ENCODE measurements at places on chromosomes 16 and 17.

GRCh38 chr17:29671661-29672060, 48.9 kb upstream of the CORO6 start:
- no peak for DNase-seq

DNA sequence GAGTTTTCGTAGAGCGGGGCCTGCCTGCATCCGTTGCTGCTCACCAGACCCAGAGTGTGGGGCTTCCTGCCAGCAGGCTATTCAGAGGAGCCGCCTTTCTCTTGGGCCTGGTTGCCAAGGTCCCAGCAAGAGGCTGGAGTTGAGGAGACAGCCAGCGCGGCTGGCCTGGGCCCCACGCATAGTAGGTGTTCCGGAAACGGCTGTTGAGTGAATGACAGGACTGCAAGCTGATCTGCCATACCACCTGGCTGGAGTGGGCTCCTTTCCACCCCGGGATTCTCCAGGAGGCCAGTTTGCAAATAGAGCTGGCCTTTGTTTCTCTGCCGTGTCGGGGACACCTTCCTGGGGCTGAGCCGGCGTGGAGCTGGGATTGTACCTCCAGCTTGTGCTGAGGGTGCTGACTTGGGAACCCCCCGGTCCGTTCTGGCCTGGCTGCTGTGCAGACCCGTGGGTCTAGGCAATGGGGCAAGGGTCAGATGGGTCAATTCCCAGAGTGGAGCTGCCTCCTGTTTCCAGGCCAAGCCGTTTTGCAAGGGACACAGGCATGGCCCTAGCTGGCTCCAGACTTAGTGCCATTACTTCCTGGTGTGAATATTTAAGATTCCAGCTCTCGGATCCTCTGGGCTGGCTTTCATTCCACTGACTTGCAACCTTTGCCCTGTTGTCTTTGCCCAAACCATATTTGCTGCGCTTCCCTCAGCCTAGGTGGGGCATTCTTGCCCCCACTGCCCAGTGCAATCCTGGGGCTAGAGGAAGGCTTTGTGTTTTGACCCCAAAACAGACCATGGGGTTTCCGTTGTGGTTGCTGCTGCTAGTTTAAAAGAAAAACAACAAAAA, 68.8 kb downstream of the CMIP start:
- no peak for DNase-seq

DNA sequence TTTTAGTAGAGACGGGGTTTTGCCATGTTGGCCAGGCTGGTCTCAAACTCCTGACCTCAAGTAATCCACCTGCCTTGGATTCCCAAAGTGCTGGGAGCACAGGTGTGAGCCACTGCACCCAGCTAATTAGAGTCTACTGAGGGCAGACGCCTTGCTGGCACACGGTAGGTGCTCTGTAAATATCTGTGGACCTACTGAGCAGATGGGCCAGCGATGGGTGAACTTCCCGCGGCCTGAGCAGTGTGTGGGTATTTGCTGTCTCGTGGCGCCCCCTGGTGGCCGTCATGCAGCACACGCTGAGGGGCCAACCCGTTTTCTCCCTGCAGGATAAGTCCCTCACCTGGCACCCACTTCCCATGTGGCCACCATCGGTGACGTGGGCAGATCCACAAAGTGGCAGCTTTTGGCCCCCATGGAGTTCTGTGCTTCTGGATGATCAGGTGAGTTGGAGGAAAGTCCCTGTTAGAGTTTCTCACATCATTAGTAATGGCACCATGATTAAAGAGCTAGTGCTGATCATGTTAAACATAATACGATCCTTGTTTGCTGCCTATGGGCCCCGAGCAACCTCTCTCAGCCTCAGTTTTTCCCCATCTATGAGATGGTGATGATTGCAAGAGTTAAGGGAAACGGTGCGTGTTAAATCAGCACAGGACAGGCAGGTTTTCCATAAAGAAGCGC, 40.7 kb downstream of the ZDHHC7 start:
- peak; percentile 58 for DNase-seq

DNA sequence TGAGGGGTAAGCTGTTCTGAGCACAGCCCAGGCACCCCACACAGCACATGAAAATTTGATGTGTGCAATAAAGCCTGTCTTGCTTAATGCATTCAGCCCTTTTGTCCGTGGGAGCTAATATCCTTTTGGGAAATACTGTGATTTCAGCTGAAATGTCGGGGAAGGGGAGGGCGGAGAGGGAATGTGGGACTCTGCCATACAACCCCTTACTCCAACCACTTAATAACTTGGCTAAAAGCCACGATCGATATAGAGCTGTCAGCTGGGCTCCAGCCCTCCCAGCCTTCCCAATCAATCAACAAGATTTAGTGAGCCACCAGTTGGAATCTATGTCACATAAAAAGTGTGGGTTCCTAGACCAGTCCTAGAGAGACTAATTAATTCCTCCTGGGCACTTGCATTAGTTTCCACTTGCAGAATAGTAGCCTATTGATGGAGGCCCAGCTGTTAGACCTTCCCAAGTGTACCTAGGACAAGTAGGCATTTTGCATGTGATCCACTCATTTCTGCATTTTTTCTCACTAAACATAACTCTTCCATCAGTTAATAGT, 82.7 kb upstream of the PIRT start:
- no peak for DNase-seq

DNA sequence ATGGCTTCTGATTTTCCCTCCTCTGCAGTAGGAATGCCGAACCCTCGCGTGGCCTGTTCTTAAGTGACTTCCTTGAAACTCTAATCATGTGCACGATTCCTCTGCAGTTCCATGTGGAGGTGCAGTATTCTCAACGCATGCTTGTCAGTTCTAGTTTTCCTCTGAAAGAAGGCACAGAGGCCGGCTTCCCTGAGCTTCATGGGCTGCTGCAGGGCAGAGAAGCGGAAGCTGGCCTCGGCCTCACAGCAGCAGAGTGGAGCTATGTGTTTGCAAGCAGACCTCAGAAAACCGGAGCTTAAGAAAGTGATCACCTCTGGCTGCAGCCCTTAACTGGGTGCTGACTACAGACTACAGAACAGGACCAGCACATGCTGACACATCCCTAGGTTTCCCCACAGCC, 500.7 kb downstream of the GRIN2A start:
- no peak for DNase-seq

GRCh38 chr16:47523342-47524006, 62.3 kb downstream of the PHKB start:
- no peak for DNase-seq

- DNase-seq: no peak
Measured at GRCh38 chr17:78957128-78957527, 22.6 kb downstream of the LGALS3BP start.

GRCh38 chr17:80426671-80427326, 11.8 kb downstream of the ENDOV start:
- DNase-seq: peak; percentile 77

DNA sequence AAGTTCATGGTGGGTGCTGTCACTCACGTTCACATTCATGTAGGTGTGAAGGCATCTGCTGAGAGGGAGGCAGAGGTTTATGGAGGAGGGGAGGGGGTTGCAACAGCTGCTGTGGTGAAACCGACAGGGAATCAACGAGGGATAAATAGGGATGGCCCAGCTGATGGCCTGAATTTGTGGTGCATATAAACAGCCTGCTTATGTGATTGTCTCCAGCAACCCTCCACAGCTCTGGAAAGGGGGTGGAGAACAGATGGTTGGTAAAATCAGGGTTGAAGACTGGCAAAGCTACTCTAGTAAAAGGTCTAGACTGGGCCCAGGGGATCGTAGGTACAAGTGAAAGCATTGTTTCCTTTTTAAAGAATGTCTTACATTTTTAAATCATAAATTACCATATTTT, 53.7 kb downstream of the IQCK start:
- no peak for DNase-seq

GRCh38 chr17:21005367-21005766, 37.4 kb downstream of the USP22 start:
- DNase-seq: no peak

- DNase-seq: no peak
Measured at GRCh38 chr16:69520413-69520799, 45.4 kb upstream of the NFAT5 start.

- no peak for DNase-seq
Measured at GRCh38 chr17:44898768-44899073, 524 bp downstream of the EFTUD2 start.

- DNase-seq: no peak
Measured at GRCh38 chr17:68871447-68871846, 83.7 kb downstream of the ABCA8 start.

GRCh38 chr16:88934066-88934667, 42.8 kb downstream of the CBFA2T3 start:
- no peak for DNase-seq

DNA sequence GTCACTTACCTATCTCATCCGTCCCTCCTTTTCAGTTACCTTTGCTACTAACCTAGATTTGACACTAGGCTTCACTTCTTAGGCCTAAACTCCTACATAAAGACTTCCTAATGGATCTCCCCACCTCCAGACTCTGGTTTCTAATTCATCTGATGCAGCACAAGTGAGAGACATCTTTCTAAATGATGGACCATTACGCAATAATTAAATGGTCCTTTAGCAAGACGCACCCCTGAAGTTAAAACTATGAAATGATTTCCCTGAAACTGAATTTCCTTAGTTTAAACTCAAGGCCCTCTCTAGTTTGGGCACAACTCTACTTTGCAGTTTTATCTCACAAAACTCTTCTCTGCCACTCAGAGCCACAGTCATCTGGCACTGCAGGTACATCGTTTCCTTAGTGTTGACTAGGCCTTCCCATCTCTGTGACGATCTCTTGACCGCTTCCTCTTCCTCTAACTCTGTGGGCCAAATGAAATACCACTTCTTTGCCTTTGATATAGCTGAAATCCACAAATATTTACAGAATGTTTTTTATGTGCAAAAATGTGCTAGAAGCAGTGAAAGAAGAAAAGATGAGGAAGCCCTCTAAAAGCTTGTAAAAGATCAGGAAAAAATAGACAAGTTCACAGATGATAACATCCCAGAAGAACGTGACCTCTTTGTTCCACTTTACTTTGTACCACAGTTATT, 3.3 kb downstream of the SYNRG start:
- DNase-seq: no peak

DNA sequence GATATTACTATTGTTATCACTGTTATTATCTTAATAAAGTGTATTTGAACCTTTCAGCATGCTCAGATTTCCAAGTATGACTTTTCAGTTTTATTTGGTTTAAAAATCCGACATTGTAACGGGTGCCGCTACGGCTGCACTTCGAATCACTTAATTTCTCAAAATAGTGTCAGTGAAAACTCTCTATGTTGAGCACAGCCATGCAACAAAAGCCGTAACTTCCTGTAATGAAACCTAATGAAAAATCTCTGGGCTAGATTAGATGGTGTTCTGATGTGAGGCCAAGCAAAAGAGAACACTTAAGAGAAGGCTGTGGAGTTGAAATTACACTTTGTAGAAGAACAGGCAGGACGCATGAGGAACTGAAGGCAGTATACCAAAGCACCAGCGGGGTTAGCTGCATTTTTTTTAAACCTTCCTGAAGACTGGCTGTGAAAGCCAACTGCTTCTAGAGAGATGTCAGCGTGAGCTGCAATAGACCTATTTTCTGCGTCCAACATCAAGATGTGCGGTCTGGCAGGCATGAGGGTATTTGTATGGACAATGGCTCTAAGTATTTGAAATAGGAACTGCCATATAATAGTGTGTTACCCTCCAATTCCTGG, 1545.0 kb upstream of the GOT2 start:
- no peak for DNase-seq

DNA sequence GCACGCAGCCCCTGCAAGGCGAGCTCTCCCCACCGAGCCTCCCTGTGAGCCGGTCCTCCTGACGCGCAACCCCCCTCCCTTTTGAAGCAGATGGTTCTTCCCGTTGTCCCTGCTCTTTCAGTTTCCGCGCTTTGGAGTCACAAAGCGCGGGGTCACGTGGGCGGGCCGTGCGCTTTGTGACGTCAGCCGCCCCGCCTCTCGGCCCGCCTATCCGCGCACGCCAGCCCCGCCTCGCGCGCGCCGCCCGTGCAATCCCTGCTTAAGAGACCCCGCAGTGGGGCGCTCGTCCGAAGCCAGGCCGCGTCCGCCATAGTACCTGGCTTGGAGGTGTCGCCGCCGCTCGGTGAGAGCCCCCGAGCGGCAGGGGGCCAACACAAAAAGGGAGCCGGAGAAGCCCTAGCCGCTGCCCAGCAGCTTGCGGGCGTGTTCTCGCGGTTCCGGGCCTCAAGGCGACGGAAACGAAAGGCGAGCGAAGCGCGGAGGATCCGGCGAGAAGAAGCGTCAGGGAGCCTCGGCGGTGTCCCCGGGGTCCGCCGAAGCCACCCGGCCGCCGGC, at the start of gene RBBP6:
RBBP6 (plus strand) TSS at position 272 of the 555 bp plus-strand sequence. CDS start 1,061 bp downstream, outside the sequence.
- peak; percentile 92 for DNase-seq

DNA sequence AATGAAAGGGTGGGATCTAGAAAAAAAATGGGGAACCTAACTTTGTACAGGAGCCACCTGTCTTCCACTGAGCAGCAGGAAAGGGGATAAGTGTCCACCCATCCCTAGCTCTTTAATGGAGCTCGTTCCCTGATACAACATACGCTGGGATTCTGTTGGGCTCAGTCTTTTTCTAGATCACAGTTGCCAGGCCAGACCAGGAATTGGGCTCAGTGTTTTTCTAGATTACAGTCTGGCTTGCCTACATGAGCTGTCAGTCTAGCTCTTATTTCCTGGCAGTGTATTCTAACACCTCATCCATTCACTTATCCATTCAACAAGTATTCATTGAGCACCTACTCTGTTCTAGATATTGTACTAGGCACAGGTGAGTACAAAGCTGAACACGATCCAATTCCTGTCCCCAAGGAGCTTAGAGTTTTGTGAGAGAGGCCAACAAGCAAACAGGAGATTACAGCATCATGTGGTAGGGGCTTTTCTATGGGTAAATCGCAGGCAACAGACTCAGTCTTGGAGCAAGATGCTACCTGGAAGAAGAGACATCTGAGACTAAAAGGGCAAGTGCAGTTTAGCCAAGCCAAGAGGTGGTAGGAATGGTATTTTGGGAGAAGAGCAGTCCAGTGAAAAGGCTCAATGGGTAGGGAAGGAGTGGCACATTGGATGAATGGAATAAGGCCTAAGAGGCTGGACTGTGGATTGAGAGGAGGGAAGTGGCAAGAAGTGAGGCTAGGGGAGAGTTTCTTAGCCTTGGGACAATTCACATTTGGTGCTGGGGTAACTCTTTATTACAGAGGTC, 138.0 kb upstream of the HS3ST2 start:
- DNase-seq: no peak

- DNase-seq: peak; percentile 57
Measured at GRCh38 chr16:57341441-57342303, 16.9 kb upstream of the CCL22 start.

DNA sequence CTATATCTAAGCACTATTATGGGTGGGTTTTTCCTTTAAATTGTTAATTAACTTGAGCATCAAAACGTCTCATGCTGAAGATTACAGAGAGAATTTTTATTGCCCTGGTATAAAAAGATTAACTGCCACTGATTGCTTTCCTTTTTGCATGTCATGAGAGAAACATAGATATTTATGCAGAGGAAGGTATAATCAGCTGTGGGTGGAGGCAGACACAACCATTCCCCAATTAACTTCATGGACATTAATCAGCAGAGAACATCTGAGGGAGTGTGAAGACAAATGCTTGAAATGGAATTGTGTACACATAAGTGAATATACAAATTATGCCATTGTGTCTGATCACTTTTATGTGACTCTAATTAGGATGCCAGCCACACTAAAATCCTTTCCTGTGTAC, 115.2 kb upstream of the CPHXL start:
- DNase-seq: no peak

All from NCI-H1417 (cell line).